ENCODE measurements at places on chromosomes 5 and 9. TPM values are rescaled to one million over a fixed set of nuclear protein-coding genes. Genes with fewer than 3 reads are reported as not detected.

IRX1 gene
- not detected for total RNA-seq

MTMR12 gene
- 36.9 TPM for total RNA-seq

ANKRD20A1 gene
- total RNA-seq = 1.4 TPM

SCGB3A2 gene
- total RNA-seq = 1.2 TPM

MEIKIN gene
- not detected for total RNA-seq

F2RL1 gene
- total RNA-seq = not detected

TICAM2 gene
- 1.3 TPM for total RNA-seq

DCAF12 gene
- 14.9 TPM for total RNA-seq

- no peaks in the 10 kb centered on the region for H3K27me3 ChIP-seq
- peak overlapping the region; percentile 56 for H3K4me3 ChIP-seq
- H3K36me3 ChIP-seq = peaks cover 22% of the 10 kb centered on the region
- no peak overlapping the region for H3K27ac ChIP-seq
Measured at GRCh38 chr9:136438548-136439480, 831 bp downstream of the INPP5E start.

- H3K27ac ChIP-seq = no peak overlapping the region
- DNase-seq = no peak
- H3K4me1 ChIP-seq = no peaks in the 10 kb centered on the region
- H3K4me3 ChIP-seq = no peak overlapping the region
Measured at GRCh38 chr9:108512426-108513173, 343.2 kb downstream of the ACTL7B start.

GRCh38 chr9:134502809-134503211 lies 138.8 kb upstream of the COL5A1 start:
- no peak for DNase-seq
- H3K4me1 ChIP-seq = no peaks in the 10 kb centered on the region
- no peak overlapping the region for H3K4me3 ChIP-seq
- H3K27ac ChIP-seq = no peak overlapping the region
- H3K36me3 ChIP-seq = no peaks in the 10 kb centered on the region

GRCh38 chr5:6081727-6082210 lies 296.6 kb downstream of the MED10 start:
- no peaks in the 10 kb centered on the region for H3K36me3 ChIP-seq
- no peaks in the 10 kb centered on the region for H3K4me1 ChIP-seq
- H3K27me3 ChIP-seq = no peaks in the 10 kb centered on the region
- no peak overlapping the region for H3K4me3 ChIP-seq
- H3K27ac ChIP-seq = no peak overlapping the region
- no peak for DNase-seq

GRCh38 chr9:115794921-115795475 lies 358.6 kb upstream of the PAPPA start:
- no peaks in the 10 kb centered on the region for H3K27me3 ChIP-seq
- DNase-seq = no peak
- no peak overlapping the region for H3K27ac ChIP-seq
- H3K36me3 ChIP-seq = no peaks in the 10 kb centered on the region
- H3K4me1 ChIP-seq = no peaks in the 10 kb centered on the region

DNA sequence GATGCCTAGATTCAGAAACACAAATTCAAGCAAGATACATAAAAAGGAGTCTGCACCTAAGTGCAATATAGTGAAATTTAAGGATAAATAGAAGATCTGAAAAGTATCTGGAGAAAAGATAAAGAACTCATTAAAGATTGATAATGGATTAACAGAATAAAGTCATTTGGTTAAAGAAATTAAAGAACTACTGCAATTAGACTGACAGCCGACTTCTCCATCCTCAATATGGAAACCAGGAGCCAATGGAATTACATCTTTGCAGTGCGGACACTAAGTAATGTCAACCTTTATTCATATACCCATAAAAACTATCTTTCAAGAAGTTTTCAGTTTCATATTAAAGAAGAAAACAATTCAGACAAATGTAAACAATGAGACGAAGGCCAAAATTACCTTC lies 81.0 kb downstream of the MRPL36 start:
- H3K4me3 ChIP-seq = no peak overlapping the region
- no peaks in the 10 kb centered on the region for H3K4me1 ChIP-seq
- no peaks in the 10 kb centered on the region for H3K36me3 ChIP-seq
- no peaks in the 10 kb centered on the region for H3K27me3 ChIP-seq
- no peak for DNase-seq

GRCh38 chr5:171478946-171479775 lies 59.7 kb downstream of the FGF18 start:
- no peak overlapping the region for H3K4me3 ChIP-seq
- DNase-seq = no peak
- H3K36me3 ChIP-seq = no peaks in the 10 kb centered on the region
- no peak overlapping the region for H3K27ac ChIP-seq

GRCh38 chr5:104312481-104312880 lies 749.9 kb upstream of the NUDT12 start:
- H3K4me3 ChIP-seq = no peak overlapping the region
- no peaks in the 10 kb centered on the region for H3K27me3 ChIP-seq
- H3K36me3 ChIP-seq = no peaks in the 10 kb centered on the region
- H3K27ac ChIP-seq = no peak overlapping the region

DNA sequence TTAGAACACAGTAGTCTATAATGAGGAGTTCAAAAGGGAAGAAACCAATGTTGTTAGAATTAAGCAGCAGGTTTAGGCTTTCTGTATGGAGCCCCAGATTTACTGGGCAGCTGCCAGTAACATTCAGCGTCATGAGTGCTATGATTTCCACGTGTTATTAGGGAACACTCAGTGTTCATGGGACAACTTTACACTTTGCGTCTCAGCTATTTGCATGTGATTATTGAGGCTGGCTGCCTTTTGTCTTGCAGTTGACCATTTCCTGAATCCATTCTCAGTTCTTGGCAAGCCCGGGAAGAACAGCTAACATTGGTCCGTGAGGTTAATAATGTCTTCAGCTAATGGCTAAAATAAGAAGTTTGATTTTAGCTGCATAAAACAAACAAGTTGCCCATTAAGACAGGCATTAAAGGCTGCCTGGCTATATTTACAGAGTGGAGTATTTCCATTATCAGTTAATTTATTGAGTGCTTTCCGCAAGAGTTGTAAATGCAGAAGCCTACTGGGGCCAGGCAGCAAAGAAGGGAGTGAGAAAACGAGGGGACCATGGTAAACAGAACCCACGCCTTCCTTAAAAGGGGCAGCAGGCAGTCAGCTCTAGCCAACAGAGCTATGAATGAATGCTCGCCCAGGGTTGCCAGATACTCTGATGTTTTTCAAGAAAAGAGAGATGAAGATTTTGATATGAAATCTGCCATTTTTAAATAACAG lies 120.9 kb downstream of the PIP5K1B start:
- no peak overlapping the region for H3K4me3 ChIP-seq
- H3K36me3 ChIP-seq = no peaks in the 10 kb centered on the region
- no peaks in the 10 kb centered on the region for H3K27me3 ChIP-seq
- DNase-seq = no peak
- H3K27ac ChIP-seq = no peak overlapping the region
- H3K4me1 ChIP-seq = no peaks in the 10 kb centered on the region

DNA sequence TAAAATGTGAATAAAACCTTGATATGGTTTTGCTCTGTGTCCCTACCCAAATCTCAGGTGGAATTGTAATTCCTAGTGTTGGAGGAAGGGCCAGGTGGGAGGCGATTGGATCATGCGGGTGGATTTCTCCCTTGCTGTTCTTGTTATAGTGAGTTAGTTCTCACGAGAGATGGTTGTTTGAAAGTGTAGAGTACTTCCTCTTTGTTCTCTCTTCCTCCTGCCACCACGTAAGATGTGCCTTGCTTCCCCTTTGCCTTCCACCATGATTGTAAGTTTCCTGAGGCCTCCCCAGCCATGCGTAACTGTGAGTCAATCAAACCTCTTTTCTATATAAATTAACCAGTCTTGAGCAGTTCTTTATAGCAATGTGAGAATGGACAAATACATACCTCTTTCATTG lies 34.9 kb downstream of the TARS1 start:
- no peak for DNase-seq
- H3K4me3 ChIP-seq = no peak overlapping the region
- H3K27me3 ChIP-seq = no peaks in the 10 kb centered on the region
- no peaks in the 10 kb centered on the region for H3K4me1 ChIP-seq

DNA sequence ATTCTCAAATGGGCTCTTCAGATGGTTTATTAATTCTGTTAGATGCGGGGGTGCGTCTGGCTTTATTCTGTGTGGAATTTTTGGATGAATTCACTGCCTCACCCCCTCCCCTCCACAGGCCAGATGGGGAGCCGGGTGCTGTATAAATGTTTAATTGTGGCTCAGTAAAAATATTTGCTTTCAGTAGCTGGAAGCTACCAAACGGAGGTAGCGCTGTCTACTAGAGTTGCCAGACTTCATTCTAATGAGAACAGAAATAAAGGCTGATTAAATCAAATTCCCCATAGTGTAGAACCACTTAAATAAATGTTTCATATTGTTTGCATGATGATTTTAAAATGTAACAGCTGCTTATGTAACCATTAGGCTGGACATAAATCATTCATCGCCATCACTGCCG lies 34.5 kb upstream of the KCNMB1 start:
- H3K4me3 ChIP-seq = no peak overlapping the region
- no peak for DNase-seq
- no peaks in the 10 kb centered on the region for H3K36me3 ChIP-seq
- H3K27ac ChIP-seq = no peak overlapping the region
- peaks cover 4% of the 10 kb centered on the region for H3K4me1 ChIP-seq

DNA sequence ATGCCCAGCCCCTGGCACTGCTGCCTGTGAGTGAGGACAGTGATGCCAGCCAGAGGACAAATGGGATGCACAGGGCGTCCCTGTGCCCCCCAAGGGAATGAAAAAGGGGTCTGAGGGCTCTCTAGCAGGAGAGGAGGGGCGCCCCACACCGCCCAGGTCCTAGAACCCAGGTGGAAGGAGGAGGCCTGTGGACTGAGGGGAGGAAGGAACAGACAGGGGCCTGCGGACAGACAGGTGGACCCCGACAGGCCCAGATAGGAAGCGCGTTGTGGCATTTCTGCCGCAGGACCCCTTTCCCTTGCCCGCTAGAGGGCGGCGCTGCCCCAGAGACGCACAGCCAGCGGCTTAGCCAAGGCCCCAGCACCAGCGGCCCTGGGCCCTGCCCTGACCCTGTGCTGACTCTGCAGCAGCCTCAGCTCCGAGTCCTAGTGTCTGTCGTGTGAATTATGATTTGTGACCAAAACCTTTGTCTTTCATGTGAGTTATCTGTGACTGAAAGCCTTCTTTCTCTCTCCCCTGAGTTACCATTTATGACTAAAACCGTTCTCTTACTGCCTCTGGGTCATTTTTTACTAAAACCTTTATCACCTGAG lies 30.7 kb downstream of the TRIP13 start:
- H3K4me1 ChIP-seq = peaks cover 7% of the 10 kb centered on the region
- peaks cover 7% of the 10 kb centered on the region for H3K27me3 ChIP-seq
- no peak overlapping the region for H3K4me3 ChIP-seq
- peak; percentile 68 for DNase-seq

GRCh38 chr5:35698047-35698808 lies 80.6 kb downstream of the SPEF2 start:
- no peak for DNase-seq
- no peak overlapping the region for H3K27ac ChIP-seq
- no peak overlapping the region for H3K4me3 ChIP-seq
- H3K36me3 ChIP-seq = no peaks in the 10 kb centered on the region

DNA sequence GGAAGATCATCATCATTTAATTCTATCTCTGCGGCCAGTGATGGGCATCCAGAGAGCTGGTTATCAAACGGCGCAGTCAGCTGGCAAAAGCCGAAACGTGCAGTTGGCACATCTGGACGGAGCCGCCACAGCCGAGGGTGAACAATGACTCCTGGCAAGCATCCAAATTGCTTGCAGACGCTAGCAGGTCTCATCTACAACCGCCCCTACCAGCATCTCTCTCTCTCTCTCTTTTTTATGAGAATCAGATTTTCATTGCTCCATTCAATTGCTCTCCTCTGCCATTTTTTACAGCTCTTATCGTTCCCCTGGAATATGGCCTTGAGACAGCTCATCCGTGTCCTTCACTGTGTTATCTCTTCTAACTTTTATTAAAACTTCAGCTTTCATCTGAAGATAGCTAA lies 165.2 kb downstream of the MAPKAP1 start:
- H3K27me3 ChIP-seq = no peaks in the 10 kb centered on the region
- H3K36me3 ChIP-seq = peaks cover 14% of the 10 kb centered on the region
- no peak overlapping the region for H3K27ac ChIP-seq
- no peak for DNase-seq
- H3K4me1 ChIP-seq = no peaks in the 10 kb centered on the region

- H3K4me3 ChIP-seq = no peak overlapping the region
- no peak overlapping the region for H3K27ac ChIP-seq
- peaks cover 14% of the 10 kb centered on the region for H3K27me3 ChIP-seq
- DNase-seq = no peak
- H3K4me1 ChIP-seq = peaks cover 7% of the 10 kb centered on the region
Measured at GRCh38 chr9:124054582-124055227, 43.1 kb downstream of the LHX2 start.

- H3K27me3 ChIP-seq = no peaks in the 10 kb centered on the region
- H3K4me3 ChIP-seq = no peak overlapping the region
- peaks cover 34% of the 10 kb centered on the region for H3K4me1 ChIP-seq
- no peak overlapping the region for H3K27ac ChIP-seq
- DNase-seq = no peak
Measured at GRCh38 chr9:127761491-127761956, 16.9 kb downstream of the SH2D3C start.

DNA sequence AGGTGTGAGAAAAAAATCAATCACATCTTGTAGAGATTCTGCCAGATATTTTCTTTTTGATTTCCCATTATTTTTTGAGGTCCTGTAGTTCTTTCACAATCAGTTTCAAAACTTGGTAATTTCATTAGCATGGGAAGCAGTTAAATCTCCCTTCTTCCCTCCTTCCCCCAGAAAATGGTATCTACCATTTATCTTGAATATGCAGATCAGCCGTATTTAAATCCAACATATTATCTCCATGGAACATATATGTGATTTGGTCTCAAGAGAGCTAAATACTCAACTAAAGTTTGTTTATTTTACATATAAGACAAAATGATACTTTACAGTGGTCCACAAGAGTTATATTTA lies 1034.8 kb downstream of the CDH12 start:
- H3K36me3 ChIP-seq = no peaks in the 10 kb centered on the region
- no peaks in the 10 kb centered on the region for H3K4me1 ChIP-seq
- no peak for DNase-seq
- no peaks in the 10 kb centered on the region for H3K27me3 ChIP-seq
- no peak overlapping the region for H3K27ac ChIP-seq
- H3K4me3 ChIP-seq = no peak overlapping the region

- H3K27ac ChIP-seq = no peak overlapping the region
- no peaks in the 10 kb centered on the region for H3K4me1 ChIP-seq
- no peak for DNase-seq
- no peaks in the 10 kb centered on the region for H3K36me3 ChIP-seq
Measured at GRCh38 chr9:30103647-30104394, 2280.6 kb upstream of the ACO1 start.

DNA sequence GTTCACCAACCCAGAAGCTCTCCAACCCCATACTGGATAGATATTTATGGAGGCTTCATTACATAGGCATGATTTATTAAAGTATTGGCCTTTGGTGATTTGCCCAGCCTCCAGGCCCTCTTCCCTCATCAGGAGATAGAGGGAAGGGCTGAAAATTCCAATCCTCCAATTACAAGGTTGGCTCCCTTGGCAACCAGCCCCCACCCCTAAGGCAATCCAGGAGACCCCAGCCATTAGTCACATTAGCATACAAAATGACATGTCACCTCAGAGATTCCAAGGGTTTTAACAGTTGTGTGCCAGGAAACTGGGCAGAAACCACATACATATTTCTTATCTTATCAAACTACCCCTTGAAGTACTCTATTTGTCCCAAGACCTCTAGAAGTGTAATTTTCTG lies 210.0 kb downstream of the HINT1 start:
- H3K27me3 ChIP-seq = no peaks in the 10 kb centered on the region
- H3K4me3 ChIP-seq = no peak overlapping the region
- no peak overlapping the region for H3K27ac ChIP-seq
- no peaks in the 10 kb centered on the region for H3K36me3 ChIP-seq
- DNase-seq = no peak
- H3K4me1 ChIP-seq = no peaks in the 10 kb centered on the region

- no peak for DNase-seq
- no peaks in the 10 kb centered on the region for H3K36me3 ChIP-seq
- H3K4me3 ChIP-seq = no peak overlapping the region
- H3K27me3 ChIP-seq = no peaks in the 10 kb centered on the region
Measured at GRCh38 chr5:103910011-103910410, 347.4 kb upstream of the NUDT12 start.

Data from natural killer cell (primary cell).